Esophagus (tissue), 2 donors: ENCODE measurements at places on chromosomes 7 and 10. TPM values are rescaled to one million over a fixed set of nuclear protein-coding genes. Genes with fewer than 3 reads are reported as not detected.

CTAGE4 gene
- 3.2 TPM for polyA plus RNA-seq

ZNF107 gene
- 2.5 TPM for polyA plus RNA-seq

IFRD1 gene
- polyA plus RNA-seq, result 33.3 TPM

PRF1 gene
- 0.71 TPM for polyA plus RNA-seq

DPYSL4 gene
- 0.26 TPM for polyA plus RNA-seq

RBP3 gene
- not detected for polyA plus RNA-seq

METTL27 gene
- polyA plus RNA-seq, result 0.45 TPM

VAX1 gene
- polyA plus RNA-seq, result not detected

MKI67 gene
- 8.9 TPM for polyA plus RNA-seq

SEMA4G gene
- polyA plus RNA-seq, result 1.4 TPM

ZPBP gene
- not detected for polyA plus RNA-seq

IGF2BP3 gene
- polyA plus RNA-seq, result 2.5 TPM

DLX6 gene
- polyA plus RNA-seq, result 0.06 TPM

PDE6C gene
- not detected for polyA plus RNA-seq

NUTM2E gene
- not detected for polyA plus RNA-seq

LRRN3 gene
- 0.12 TPM for polyA plus RNA-seq

KIF5B gene
- polyA plus RNA-seq, result 24.5 TPM

SLC26A3 gene
- 0.18 TPM for polyA plus RNA-seq

LRIT2 gene
- polyA plus RNA-seq, result not detected

AGAP5 gene
- polyA plus RNA-seq, result 7.5 TPM

CFAP58 gene
- polyA plus RNA-seq, result 0.11 TPM

FAM25G gene
- polyA plus RNA-seq, result 123 TPM

AKR1C8 gene
- polyA plus RNA-seq, result not detected
